H7 (cell line): ENCODE measurements at places on chromosomes 1 and 21.

GRCh38 chr1:236851871-236852270 lies 56.8 kb downstream of the MTR start:
- no peak for DNase-seq

- no peak for DNase-seq
These were observed 5.8 kb upstream of the WNT3A start for GRCh38 chr1:228000836-228001563.

DNA sequence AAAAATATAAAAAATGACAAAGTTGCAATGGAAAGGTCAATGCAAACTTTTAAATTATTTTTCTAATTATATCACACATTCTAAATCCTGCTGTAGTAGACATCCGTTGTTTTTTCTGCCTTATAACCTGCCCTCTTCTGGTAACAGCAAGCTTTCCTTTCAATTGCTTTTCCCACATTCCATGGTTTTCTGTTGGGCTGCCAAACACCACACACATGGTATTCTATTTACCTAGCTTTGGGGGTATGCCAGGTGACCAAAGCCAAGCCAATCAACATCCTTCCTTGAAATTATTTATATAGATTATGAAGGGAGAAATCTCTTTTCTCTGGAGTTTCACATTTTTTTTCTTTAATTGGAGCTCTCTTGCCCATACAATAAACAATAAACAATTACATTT lies 3.4 kb upstream of the LAMC1 start:
- DNase-seq: peak; percentile 48

DNA sequence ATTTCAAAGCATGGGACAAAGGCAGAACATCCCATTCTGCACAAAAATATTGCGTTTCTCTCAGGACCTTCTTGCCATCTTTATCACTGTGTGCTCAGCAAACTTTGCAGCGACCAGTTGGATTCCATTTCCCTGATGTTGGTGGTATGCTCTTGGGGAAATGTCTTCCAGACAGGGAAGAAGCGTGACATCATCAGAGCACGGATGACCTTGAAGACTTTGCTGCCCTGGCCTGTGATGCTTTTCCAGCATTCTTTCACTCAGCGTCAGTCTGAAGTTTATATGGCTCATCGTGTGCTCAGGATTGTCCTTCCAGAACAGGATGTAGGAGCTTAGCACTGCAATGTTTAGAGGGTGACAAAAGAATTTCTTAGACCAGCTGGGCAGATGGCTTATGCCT lies 131.4 kb upstream of the F3 start:
- no peak for DNase-seq

DNA sequence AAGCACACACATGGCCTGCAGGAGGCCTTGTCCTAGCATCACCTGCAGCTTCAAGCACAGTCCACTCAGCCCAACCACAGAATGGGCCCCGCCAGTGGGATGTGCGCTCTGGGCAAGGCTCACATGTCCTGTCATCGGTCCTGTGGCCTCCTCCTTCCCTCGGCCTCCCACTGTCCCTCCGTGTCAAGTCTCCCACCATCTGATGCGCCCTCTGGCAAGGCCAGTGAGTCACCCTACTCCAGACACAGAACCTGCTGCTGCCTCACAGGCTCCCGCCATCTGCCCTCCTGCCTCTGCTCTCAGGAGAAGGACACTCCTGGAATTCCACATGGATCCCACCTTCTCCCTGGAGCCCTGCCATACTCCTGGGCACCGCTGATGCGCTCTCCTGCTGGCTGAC lies 14.2 kb downstream of the KCNAB2 start:
- DNase-seq: no peak

DNA sequence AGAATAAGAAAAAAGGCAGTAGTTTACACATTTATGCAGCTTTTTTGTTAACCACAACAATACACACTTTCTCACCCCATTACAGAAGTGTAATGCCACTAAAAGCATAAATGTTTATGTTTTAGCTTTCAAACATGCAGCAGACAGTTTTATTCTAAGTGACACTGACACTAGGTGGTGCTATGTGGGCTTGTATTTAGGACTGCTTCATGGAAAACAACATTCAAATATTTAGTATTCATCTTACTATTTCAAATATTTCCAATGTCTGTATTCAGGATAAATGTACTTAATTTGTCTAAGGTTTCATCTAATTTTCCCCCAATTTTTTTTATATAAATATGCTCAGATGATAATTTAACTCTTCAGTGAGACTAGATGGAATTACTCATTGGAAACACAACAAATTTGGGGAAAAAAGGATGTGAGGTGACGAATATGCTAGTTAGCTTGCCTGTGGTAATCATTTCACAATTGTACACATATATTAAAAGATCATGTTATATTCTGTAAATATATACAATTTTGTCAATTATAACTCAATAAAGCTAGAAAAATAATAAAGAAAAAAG lies 71.4 kb downstream of the USP1 start:
- peak; percentile 13 for DNase-seq

DNA sequence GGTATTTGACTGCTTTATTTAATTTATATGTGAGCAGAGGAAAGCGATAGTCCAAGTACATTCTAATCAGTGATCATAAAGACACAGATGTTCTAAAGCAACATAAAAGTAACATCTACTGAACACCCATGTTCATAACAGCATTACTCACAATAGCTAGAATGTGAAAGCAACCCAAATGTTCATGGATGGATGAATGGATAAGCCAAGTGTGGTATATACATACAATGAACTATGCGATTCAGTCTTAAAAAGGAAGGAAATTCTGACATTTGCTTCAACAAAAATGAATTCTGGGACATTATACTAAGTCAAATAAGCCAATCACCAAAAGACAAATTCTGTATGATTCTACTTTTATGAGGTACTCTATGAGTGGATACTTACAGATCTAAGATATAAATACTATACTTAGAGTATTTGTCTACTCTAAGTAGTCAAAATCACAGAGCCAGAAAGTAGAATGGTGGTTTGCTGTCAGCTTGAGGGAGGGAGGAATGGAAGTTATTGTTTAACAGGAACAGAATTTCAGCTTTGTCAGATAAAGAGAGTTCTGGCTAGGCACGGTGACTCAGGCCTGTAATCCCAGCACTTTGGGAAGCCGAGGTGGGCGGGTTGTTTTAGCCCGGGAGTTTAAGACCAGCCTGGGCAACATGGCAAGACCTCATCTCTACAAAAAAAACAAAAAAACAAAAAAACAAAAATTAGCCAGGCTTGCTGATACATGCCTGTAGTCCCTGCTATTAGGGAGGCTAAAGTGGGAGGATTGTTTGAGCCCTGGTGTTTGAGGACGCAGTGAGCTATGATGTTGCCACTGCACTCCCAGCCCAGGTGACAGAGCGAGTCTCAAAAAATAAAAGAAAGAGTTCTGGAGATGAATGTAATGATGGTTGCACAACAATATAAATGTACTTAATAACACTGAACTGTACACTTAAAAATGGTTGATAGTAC lies 79.7 kb upstream of the ARHGAP29 start:
- no peak for DNase-seq

DNA sequence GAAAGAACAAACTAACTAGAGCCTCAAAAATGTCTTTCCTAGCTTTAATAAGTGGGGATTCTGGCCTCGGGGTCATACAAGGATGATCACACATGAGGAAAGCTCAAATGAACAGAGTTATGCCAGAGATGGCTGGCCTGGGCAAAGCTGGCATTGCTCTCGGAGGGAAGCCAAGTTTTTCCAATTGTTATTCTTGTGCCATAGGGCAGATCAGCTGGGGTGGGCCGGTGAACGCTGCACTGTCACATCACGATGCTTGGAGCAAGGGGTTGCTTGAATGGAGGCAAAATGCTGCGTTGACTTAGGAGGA lies 75.9 kb upstream of the LYST start:
- DNase-seq: no peak

DNA sequence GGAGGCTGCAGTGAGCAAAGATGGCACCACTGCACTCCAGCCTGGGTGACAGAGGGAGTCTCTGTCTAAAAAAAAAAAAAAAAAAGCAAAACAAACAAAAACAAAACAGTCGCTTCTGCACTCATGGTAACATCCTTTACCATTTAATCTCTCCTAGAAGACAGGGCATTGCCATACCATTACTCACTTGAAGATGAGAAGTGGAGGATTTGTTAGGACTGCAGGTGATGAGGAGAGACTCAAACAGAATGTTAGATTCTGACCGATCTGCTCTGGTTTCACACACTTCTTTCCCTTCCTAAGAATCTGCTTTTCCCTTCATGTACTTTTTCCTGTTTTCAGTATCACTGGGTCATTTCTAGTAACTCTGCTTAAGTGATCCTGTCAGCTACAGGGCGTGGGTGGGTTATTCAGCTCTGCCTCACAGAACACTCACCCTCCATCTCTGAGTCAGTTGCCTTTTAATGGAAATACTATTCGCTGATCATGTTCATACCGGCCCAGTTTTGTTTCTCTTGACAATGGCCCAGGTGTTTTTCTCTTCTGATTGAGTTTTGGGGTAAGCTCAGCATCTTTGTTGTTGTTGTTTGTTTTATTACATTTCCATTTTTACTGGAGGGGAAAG lies 148.0 kb upstream of the ERG start:
- no peak for DNase-seq

- DNase-seq: peak; percentile 84
These were observed at the start of gene HENMT1 for GRCh38 chr1:108661030-108661609. Gene HENMT1 (minus strand): TSS chr1:108661093. CDS start chr1:108659884, 1,209 bp downstream.

DNA sequence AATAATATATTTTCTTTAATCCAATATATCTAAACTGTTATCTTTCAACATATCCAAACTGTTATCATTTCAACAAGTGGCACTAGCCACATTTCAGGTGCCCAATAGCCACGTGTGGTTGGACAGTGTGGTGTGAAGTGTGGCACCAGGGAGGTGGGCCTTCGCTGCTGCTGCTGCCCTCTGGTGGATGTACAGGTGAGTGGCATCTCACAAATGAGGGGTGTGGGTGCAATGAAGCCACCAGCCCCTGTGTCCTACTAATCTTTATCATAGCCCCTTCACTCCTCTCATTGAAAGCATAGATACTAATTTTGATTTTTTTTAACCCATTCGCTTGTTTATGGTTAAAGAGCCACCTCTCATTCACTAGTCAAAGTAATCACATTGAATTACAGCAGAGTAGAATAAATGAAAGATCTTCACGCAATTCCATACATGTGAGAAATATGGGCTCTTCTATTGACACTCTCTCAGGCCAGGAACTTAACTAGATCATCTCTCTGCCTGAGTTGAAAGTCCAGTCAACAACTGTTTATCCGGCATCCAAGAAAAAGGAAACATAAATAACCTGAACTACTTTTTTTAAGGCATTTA lies 499.2 kb downstream of the OMA1 start:
- peak; percentile 84 for DNase-seq

DNA sequence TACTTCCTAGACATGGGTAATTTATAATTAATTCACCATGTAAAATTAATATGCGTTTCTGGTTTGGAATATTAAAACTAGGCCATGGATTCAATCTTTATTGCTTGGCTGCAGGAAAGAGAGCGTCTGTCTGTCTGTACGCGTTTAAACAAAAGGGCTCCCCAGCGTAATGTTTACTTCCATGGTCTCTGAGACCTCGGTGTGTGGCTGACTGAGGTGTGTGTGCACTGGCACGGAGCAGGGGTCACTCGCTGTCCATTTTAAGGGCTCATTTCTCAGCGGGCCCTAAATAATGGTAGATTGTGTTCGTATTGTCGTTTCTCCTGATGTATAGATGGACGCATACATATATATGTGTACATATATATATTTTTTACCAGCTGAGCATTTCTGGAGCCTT lies 119.6 kb downstream of the ATG4C start:
- no peak for DNase-seq

- no peak for DNase-seq
These were observed 72.8 kb upstream of the FGGY start for GRCh38 chr1:59223989-59224634.

DNA sequence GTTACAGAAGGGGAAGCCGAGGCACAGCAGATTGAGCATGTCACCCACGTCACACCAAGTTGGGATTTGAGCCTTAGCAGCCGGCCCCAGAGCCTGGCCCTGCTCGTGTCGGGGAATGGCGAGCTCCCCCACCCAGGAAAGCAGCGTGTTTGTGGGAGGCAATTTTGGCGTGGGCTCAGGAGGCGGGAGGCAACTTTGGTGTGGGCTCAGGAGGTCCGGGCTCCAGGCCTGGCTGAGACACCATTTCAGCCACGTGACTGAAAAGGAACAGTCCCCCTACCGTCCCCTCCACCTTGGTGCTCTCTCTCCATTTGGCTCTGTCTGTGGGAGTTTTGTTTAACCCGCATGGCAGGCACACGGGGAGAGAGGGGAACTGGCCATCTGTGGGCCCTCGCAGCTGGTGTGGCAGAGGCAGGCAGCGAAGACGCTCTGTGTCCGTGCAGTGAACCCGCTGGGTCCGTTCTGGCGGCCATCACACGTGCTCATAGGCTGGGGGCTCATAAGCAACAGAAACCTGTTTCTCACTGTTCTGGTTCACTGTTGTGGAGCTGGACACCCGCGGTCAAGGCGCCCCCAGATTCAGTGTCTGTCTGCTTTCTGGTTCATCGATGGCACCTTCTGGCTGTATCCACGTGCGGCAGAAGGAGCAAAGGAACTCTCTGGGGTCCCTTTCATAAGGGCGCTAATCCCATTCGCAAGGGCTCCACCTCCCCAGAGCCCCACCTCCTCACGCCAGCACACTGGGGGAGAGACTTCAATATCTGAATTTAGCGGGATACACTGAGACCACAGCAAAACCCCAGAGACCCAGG lies 110.2 kb downstream of the CRYAA start:
- peak; percentile 60 for DNase-seq

- DNase-seq: no peak
These were observed 31.2 kb upstream of the CFAP126 start for GRCh38 chr1:161398900-161399256.

DNA sequence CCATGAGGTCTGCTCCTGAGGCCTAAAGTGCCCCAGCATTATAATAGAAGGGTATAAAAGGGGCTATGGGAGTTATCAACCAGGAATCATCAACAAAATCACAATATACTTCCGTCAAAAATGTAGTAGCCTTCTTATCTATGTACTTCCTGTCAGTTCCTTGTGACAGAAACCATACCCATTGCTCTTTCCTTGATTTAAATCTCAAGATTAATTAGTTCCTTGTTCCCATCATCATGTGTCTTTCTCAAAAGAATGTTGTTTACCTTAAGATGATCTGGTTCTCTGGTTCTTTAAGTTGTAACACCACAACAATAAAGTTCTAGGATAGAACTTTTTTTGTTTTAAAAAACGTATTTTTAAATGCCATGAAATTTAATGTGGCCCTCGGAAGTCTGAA lies 833.3 kb downstream of the LTN1 start:
- no peak for DNase-seq

DNA sequence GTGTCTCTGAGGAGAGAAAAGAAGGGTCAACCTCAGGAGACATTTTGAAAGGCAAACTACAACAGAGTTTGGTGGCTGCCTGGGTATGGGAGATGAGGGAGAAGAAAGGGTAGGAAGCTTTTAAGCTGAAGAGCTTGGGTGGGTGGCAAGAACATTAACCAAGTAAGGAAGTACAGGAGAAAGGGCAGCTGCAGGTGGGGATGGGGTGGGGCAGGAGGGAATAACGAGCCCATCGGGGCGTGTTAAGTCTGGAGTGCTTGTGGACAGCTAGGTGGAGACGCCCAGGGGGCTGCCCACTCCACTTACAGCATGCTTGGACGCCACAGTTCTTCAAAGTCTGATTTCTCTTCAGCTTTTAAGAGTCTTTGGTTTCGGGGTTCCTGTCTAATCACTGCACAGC lies 42.8 kb downstream of the TTC13 start:
- DNase-seq: no peak

GRCh38 chr21:39715804-39716397 lies 29.1 kb upstream of the IGSF5 start:
- DNase-seq: peak; percentile 55
